ENCODE measurements at places on chromosomes 13 and 19.

DNA sequence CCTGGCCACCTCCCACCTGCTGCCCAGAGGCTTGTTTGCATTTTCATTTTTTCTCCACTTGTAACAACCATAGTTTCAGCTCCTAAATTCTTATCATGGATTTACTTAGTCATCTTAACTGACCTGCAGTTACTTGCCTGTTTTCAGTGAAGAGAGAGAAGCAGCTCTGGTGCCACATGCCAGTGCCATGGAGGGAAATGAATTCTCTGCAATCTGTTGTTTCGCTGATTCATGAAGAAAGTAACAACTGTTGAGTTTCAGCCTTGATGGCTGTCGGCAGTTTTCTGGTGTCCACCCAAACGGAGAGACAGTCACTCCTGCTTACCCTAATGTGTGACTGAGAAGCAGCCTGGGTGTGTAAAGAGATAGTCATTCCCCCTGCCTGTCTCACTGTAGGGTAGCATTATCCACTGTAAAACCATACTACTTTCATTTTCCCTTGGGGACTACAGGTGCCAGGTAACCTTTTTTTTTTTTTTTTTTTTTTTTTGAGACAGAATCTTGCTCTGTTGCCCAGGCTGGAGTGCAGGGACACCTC, 116.1 kb downstream of the DNAJC3 start:
- no peak for DNase-seq

DNA sequence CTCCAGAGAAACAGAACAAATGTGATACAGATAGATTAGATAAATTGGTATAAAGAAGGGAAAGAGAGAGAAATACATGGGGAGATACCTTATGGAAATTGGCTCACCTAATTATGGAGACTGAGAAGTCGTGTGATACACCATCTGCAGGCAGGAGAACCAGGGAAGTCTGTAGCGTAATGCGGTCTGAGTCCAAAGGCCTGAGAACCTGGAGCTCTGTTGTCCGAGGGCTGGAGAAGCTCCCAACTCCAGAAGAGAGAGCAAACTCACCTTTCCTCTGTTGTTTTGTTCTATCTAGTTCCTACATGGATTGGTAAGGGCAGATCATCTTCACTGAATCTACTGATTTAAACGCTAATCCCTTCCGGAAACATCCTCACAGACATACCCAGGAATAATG, 648.2 kb upstream of the GPC6 start:
- no peak for DNase-seq

DNA sequence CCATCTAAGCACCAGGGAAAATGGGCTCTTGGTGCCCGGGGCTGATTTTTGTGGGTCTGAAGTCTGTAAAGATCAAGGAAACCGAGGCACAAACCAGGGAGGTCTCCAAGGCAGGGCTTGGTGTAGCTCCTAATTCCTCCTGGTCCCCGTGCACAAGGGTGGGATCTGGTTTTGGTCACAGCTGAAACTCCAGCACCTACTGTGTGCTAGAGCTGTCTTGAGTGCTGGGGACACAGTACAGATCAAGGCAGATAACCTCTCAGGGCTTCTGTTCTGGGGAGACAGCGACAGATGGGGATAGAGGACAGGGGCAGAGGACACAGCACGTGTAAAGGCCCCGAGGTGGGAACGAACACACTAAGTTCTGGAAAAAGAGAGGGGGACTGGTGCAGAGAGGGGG, 37.4 kb downstream of the PTPRS start:
- no peak for DNase-seq

GRCh38 chr13:68081061-68081460, 850.9 kb upstream of the PCDH9 start:
- no peak for DNase-seq

GRCh38 chr19:2869618-2870017, 2.5 kb downstream of the ZNF556 start:
- DNase-seq = no peak

GRCh38 chr19:35868172-35868822, at the start of gene APLP1:
Gene APLP1 (plus strand): TSS chr19:35868574. CDS start chr19:35868637, 63 bp downstream.
- peak; percentile 95 for DNase-seq

DNA sequence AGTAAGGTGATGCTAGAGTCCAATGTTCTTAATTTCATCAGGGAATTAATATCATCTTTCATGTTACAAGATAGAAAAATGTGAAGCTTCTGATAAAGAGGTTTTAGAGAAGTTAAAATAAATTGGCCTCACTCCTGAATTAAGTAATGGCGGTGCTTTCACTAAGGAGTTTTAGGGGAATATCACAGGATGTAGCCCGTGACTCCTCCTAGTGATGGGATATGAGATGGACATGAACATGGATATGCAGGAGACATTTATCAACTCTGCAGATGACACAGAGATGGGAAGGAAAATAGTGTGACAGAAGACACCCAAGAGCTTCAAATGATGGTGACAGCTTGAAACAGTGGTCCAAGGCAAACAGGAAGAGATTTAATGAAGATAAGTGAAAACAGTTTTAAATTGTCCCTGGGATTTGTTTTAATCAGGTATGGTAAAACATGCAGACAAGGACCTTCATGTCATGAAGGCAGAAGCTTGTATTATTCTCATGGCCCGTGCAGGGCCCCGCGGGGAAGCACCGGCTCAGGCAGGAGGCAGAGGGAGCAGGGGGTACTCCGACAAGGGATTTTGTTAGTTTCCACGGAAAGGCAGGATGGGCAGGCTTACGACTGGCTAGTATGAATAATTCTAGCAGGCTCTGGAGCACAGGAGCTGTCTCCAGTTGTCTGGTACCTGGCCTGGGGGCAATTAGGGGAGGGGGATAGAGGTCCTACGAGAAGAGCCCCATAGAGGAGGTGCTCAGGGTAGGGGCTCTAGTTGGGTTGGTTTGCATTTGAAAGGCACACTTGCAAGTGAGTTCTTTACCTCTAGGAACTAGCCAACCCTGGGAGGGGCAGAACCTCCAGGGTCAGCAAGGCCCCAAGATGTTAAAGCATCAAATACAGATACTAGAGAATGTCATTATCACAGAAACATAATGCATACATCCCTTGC, 38.7 kb upstream of the FARP1 start:
- no peak for DNase-seq

DNA sequence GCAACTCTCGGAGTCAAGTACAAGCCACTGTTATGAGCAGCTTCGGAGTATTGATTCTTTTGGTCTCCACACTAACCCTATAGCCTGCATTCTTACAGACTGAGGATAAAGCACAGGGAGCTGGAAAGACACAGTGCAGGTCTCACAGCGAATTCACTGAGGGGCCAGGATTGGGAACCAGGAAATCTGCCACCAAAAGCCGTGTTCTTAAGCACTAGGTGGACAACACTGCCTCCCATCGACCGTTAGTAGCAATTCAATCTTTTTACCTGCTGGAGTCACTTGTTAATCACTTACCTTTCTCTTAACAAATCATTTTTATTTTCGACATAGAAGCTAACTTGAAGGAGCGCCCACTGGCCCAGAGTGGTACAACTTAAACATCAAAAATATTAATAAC, 6.3 kb downstream of the PMIS2 start:
- DNase-seq = peak; percentile 26

DNA sequence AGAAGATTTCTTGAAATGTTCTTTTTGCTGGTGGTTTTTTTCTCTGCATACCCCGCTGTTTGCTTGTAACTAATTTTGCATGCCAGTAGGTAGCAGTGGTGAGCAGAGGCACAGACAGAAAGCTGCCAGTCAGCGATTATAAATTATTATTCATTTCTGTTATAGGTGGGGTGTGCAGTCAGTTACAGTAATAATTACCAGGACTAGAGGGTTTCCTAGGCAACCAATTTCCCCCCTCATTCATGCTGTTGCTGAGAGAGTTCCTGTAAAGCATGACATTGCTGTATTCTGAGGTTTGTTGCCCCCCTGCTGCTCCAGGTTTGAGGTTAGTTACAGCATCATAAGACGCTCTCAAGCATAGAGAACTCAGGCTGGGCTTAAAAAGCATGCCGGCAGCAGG, 104.5 kb downstream of the URI1 start:
- DNase-seq = no peak

DNA sequence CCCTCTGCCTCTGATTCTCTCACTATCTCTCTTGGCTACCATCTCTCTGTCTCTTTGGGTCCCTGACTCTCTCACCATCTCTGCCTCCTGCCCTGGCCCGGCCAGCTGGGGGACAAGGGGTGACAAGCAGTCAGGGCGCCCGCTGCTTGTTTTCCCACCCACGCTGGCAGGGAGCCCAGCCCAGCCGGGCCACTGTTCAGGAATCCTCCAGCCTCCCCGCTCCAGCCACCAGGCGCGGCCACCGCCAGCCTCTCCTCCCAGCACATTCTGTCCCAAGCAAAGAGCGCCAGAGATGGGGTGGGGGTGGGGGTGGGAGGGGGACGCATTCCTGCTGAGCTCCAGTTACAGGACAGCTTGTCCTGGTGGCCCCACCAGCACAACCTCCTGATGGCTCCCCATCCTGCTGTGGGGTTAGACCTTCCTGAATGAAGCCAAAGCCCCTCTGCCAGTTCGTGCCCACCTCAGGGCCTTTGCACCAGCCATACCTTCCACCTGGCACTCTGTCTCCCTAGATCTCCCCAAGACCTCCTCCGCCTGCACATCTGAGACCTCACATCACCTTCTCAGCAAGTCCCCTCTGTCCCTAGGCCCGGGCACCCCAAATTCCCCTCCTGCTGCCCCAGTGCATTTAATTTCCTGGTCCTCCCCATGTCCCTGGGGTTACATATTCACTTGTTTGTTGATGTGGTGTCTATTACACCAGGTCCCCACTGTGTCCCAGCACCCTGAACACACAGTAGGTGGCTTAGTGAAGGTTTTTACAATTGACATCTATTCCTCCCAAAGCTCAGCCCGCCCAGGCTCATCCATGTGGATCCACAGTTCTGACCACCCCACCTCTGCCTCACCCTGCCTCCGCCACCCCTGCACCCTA, 12.5 kb downstream of the ARRDC2 start:
- peak; percentile 56 for DNase-seq

GRCh38 chr19:44777715-44778347, at the start of gene CBLC:
Gene CBLC (plus strand): TSS chr19:44777890. CDS start chr19:44777932, 42 bp downstream.
- DNase-seq = no peak

DNA sequence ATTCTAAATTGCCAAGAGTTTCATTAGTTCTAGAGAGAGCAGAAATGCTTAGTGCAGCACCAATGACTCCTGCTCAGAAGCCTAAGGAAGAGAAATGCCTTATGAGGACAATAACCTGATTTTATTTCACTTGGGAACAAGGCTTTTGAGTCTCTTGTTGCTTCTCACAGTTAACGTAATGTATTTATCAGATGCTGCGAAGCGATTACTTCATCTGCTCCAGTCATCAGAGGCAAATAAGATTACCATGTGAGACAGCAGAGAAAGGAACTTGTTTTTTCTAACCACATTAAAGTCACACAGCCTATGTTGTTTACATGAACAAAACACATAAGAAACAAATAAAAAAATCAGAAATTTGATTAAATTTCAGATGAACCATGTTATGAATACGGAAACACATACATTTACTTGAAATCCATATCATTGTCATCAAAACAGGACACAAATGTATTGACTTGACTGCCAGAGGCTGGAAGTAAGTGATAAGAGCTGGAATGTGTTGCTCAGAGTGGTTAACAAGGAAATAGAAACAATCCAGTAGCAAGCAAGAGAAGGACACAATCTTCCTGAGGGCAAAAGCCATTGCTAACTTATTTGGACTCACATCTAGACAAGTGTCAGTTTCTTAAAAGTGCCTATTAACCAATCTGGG, 147.3 kb downstream of the LHFPL6 start:
- no peak for DNase-seq

GRCh38 chr19:49808711-49809159, 4.4 kb downstream of the FUZ start:
- DNase-seq = peak; percentile 95

DNA sequence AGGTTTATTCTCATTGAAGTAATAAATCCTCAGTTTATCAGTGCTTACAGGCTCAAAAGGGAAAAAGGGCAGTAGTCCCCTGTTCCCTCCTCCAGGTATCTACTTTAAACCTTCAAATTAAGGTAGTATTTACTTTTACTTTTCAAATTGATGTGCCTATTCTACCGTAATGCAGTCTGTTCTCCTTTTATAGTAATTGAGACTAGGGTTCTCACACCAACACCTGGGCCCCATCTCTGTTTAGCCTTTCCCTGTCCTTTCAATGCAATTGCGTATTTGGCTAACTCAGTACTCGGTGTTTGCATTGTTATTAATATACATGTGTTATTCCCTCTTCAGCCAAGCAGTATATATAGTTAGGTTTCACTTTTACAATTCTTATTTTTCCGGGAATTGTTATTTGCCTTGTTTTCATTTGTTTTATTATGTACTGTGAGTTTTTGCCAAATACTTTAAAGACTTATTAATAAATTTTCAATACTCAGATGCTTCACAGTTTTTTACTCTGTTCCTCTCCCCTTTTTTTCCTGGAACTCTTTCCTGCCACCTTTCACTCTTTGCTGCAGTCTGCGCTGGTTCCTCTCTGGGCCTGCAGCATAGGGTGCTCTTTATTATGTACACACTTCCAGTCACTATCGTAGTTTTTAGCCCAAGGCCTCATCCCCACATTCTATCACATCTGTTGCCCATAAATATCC, 30.3 kb downstream of the USPL1 start:
- no peak for DNase-seq

DNA sequence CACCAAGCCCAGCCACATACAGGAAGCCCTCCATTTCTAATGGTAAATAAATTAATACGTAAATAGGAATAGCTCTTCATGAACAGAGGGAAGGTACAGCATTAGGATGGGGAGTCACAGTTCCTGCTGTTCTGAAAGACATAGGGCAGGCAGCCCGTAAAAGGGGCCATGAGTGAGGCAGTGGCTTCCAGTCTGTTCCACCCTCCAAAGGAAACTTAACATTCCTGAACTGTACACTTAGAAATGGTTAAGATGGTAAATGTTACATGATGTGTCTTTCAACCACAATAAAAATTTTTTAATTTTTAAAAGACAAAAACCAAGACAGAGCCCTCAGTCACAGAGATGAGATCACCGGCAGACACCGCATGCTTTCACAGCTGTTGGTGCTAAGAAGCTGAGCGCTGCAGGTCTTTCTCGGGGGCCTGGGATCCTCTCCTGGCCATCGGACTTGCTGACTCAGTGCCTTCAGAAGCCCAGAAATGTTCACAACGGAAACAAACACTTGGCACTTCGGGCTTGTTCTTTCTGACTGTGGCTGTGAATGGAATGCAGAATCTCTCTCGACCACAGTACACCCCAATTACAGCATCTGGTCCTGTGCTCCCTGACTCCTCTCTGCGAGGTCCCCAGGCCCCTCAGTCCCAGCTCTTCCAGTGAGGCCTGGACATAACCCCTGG, 36.4 kb downstream of the EPS15L1 start:
- DNase-seq = no peak

- DNase-seq = no peak
Observed at GRCh38 chr19:39471756-39472536, 8.7 kb upstream of the TIMM50 start.

DNA sequence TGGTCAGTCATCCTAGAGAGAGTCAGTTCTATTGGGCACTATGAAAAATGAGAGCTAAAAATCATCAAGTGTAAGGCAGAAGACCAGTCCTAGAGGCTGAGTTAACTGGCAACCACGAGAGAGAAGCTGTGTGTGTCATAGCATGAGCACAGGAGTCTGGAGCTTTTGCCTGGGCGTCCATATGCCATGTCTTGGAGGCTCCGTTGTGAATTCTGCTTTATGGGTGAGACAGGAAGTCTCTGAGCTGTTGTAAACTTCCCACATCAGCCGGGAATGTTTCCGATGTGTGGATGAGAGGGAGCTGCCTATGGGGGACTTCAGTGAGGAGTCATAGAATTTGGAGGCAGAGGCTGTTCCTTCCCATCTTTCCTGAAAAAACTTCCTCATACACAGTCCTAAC, 120.0 kb downstream of the ITGBL1 start:
- peak; percentile 4 for DNase-seq
